Adrenal gland (tissue), 19 donors: ENCODE measurements at places on chromosomes 5 and 9. TPM values are rescaled to one million over a fixed set of nuclear protein-coding genes. Genes with fewer than 3 reads are reported as not detected.

GMCL2 gene
- polyA plus RNA-seq, result not detected

GRCh38 chr9:6758248-6758497 lies 400 bp downstream of the KDM4C start:
- no peaks in the 10 kb centered on the region for H3K27me3 ChIP-seq
- peak overlapping the region; percentile 96 for H3K27ac ChIP-seq
- H3K36me3 ChIP-seq, result no peaks in the 10 kb centered on the region

MATR3 gene
- 321 TPM for polyA plus RNA-seq

GRCh38 chr5:137051161-137051560 lies 448.0 kb downstream of the SPOCK1 start:
- no peak for DNase-seq
- no peaks in the 10 kb centered on the region for H3K27me3 ChIP-seq
- no peak overlapping the region for H3K27ac ChIP-seq
- no peaks in the 10 kb centered on the region for H3K36me3 ChIP-seq
- no peak overlapping the region for H3K4me3 ChIP-seq

DNA sequence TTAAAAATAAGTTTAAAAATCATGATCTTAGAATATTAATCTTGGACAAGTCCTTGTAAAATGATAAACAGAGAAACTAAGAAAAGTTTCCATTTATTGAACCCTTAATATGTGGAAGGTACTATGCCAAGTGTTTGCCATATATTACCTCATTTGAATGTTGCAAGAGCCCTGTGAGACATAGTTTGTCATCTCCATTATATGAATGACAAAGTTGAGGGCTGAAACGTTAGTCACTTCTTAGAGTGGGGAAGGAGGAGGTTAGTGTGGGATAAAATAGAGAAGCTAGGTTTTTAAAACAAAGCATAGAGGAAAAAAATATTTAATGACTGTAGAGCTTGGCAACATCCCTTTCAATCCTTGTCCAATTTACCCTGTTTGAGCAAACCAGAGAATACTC lies 2.0 kb downstream of the TNC start:
- no peak for DNase-seq
- H3K4me1 ChIP-seq, result peaks cover 15% of the 10 kb centered on the region
- peaks cover 22% of the 10 kb centered on the region for H3K27me3 ChIP-seq
- no peak overlapping the region for H3K4me3 ChIP-seq
- H3K36me3 ChIP-seq, result no peaks in the 10 kb centered on the region
- no peak overlapping the region for H3K27ac ChIP-seq

DNA sequence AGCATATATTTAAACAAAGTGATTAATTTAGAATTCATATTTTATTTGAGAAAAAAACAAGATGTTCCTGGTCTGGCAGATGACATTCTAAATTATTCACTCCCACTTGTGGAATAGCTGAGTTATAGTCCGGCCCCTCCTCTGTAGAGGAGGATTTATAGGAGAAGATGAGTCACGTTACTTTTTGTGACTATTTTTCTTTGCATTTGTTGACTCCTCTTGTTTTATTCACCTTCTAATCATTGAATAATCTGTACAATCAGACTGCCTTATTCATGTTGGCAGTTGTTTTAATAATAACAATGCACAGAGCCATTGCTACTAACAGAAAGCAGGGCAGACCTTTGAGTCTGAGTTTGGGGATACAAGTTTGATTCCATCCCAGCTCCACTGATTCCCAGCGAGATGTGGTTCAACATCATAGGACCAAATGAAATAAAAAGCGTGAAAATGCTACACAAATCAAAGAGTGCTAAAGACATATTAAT lies 23.2 kb downstream of the DOCK8 start:
- no peaks in the 10 kb centered on the region for H3K36me3 ChIP-seq
- no peaks in the 10 kb centered on the region for H3K27me3 ChIP-seq
- no peak overlapping the region for H3K27ac ChIP-seq
- H3K4me3 ChIP-seq, result no peak overlapping the region
- H3K4me1 ChIP-seq, result peaks cover 11% of the 10 kb centered on the region

DNA sequence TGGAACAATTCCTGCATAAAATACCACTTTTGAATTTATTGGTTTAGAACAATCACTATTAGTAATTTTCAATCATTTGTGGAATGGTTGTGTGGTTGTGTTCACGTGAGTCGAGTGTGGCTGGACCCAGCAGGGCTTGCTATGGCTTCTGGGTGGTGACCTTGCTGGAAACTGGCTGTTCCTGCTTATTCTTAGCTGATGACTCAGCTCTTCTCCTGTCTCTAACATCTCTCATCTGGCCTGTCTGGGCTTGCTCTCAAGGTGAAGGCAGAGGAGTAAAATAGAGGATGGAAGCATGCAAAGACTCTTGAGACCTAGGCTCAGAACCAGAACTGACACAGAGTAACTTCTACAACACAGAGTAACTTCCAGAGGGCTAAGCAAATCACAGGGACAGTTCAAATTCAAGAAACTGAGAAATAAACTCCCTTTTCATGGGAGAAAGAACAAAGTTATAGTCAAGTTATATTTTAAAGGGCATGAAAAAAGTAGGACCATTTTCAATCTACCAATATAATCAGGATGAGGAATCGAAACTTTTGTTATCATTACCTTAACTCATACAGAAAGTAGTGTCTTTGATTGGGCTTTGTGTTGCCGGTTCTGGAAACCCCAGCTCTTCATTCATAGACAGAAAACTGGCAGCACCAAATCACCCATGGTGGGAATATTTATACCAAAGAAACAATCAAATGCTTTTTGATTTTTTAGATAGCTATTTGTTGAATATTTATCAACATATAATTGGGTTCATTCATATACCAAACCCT lies 665.1 kb downstream of the CDH18 start:
- no peaks in the 10 kb centered on the region for H3K27me3 ChIP-seq
- peak; percentile 74 for DNase-seq
- H3K4me1 ChIP-seq, result no peaks in the 10 kb centered on the region
- H3K36me3 ChIP-seq, result no peaks in the 10 kb centered on the region
- H3K4me3 ChIP-seq, result no peak overlapping the region

GRCh38 chr5:168176251-168176650 lies 115.2 kb upstream of the WWC1 start:
- H3K4me1 ChIP-seq, result no peaks in the 10 kb centered on the region
- no peak overlapping the region for H3K27ac ChIP-seq
- H3K27me3 ChIP-seq, result no peaks in the 10 kb centered on the region
- no peak for DNase-seq

- no peaks in the 10 kb centered on the region for H3K4me1 ChIP-seq
- H3K36me3 ChIP-seq, result no peaks in the 10 kb centered on the region
- H3K27ac ChIP-seq, result no peak overlapping the region
- no peak overlapping the region for H3K4me3 ChIP-seq
- no peak for DNase-seq
Observed at GRCh38 chr5:178818094-178818493, 41.7 kb upstream of the ZNF354B start.

DNA sequence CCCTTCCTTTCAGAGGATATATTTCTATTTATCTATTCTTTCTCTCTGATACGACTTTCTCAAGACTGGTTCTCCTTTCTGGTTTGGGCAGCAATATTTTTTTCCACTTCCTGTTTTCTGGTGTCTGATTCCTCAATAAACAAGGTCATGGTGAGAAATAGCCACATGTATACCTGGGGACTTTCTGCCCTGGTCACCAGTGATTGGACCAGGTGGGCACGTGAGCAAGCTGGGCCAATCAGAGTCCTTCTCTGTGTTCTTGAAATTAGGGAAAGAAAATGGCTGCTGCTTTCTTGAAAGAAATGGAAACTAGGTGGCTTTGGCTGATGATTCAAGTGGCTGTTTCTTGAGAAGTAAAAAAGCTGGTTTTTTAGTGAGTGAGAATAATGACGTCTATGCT lies 18.4 kb upstream of the GSN start:
- H3K27me3 ChIP-seq, result no peaks in the 10 kb centered on the region
- no peak overlapping the region for H3K27ac ChIP-seq
- no peaks in the 10 kb centered on the region for H3K36me3 ChIP-seq
- H3K4me1 ChIP-seq, result no peaks in the 10 kb centered on the region

DNA sequence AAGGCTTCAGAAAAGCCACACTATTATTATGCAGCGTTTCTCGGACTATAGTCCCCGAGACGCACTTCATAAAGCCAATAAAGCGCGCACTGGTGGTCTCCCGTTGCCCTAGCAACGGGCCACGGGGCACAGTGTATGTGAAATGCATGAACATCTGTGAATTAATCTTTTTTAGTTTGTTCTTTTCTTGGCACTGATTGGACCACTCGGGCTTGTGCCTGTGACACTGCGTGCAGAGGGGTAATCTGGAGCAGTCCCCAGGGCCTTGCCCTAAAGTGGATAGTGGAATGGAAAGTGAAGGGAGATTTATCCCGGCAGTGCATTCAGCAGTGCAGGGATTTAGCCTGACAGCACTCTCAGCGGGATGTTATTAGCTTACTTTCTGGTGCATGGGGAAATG lies 92.1 kb downstream of the TLE4 start:
- H3K27ac ChIP-seq, result no peak overlapping the region
- no peaks in the 10 kb centered on the region for H3K27me3 ChIP-seq
- no peaks in the 10 kb centered on the region for H3K36me3 ChIP-seq
- H3K4me3 ChIP-seq, result no peak overlapping the region
- DNase-seq, result no peak
- H3K4me1 ChIP-seq, result peaks cover 10% of the 10 kb centered on the region

DNA sequence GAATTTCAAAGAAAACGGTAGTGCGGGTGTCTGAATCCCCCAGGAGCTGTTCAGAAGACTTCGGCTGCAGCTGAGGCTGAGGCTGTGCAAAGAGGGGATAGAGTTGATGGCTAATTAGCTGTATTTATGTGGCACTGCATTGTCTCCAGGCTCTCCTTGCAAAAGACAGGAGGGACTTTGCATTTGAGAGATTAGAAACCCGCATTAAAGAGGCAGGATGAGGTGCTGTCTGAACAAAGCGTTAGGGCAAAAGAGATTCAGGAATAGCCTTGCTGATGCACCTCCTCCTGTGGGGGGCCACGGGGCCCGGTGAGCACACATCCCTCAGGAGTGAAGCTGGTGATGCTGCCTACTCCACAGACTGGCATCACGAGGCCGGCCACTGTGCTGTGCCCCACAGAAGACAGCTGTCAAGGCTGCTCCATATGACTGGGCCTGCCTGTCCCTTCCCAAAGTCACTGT lies 343.6 kb upstream of the DAP start:
- H3K36me3 ChIP-seq, result no peaks in the 10 kb centered on the region
- H3K27ac ChIP-seq, result no peak overlapping the region
- H3K4me1 ChIP-seq, result no peaks in the 10 kb centered on the region
- no peak overlapping the region for H3K4me3 ChIP-seq
- H3K27me3 ChIP-seq, result no peaks in the 10 kb centered on the region

PCDHAC2 gene
- polyA plus RNA-seq, result 6.5 TPM

SLC34A3 gene
- not detected for polyA plus RNA-seq

FRMD3 gene
- polyA plus RNA-seq, result 4.5 TPM

- H3K4me3 ChIP-seq, result no peak overlapping the region
- no peaks in the 10 kb centered on the region for H3K4me1 ChIP-seq
- DNase-seq, result no peak
- no peak overlapping the region for H3K27ac ChIP-seq
- H3K36me3 ChIP-seq, result no peaks in the 10 kb centered on the region
- H3K27me3 ChIP-seq, result no peaks in the 10 kb centered on the region
Observed at GRCh38 chr9:90851444-90851843, 49.8 kb downstream of the SYK start.

DMGDH gene
- 3.0 TPM for polyA plus RNA-seq

DNA sequence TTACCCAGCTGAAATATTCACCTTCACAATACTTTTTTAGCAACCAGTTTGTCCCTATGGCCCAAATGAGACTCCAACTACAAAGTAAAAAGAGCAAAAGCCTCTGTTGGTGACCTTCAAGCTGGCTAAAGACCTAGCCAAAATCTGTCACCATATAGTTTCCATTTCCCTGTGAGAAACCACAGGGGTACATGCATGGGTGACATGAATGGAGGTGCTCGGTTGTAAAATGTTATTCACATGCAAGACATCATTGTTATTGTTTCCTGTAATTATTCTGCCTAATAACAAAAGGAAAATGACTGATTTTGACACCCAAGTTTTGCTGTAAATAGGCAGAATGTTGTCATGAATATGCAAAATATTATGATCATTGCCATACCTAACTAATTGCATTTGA lies 285.3 kb downstream of the ZNF608 start:
- H3K36me3 ChIP-seq, result no peaks in the 10 kb centered on the region
- H3K4me1 ChIP-seq, result no peaks in the 10 kb centered on the region
- H3K4me3 ChIP-seq, result no peak overlapping the region

DNA sequence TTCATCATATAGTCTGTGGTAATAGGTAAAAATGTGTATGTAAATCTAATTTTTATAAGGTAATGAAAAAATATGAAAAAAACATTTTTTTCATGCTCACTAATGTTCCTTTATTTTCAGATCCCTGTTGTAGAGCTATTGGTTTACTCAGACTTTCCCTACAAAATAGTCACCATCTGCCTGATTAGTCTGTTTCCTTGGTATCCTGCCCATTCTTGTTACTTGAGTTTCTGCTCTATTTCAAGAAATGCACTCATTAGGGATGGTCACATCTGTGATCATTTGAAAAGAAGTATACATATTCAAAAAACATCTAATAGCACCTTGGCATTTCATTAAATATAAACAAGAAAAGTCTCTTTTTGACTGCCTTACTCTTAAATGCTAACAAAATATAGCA lies 21.6 kb upstream of the RASA1 start:
- H3K27me3 ChIP-seq, result no peaks in the 10 kb centered on the region
- H3K4me3 ChIP-seq, result no peak overlapping the region
- DNase-seq, result no peak
- no peaks in the 10 kb centered on the region for H3K4me1 ChIP-seq

- H3K36me3 ChIP-seq, result no peaks in the 10 kb centered on the region
- no peak for DNase-seq
- H3K4me1 ChIP-seq, result no peaks in the 10 kb centered on the region
- H3K4me3 ChIP-seq, result no peak overlapping the region
- no peak overlapping the region for H3K27ac ChIP-seq
Observed at GRCh38 chr5:127732963-127733362, 29.8 kb downstream of the CCDC192 start.

MYORG gene
- 11.4 TPM for polyA plus RNA-seq

DNA sequence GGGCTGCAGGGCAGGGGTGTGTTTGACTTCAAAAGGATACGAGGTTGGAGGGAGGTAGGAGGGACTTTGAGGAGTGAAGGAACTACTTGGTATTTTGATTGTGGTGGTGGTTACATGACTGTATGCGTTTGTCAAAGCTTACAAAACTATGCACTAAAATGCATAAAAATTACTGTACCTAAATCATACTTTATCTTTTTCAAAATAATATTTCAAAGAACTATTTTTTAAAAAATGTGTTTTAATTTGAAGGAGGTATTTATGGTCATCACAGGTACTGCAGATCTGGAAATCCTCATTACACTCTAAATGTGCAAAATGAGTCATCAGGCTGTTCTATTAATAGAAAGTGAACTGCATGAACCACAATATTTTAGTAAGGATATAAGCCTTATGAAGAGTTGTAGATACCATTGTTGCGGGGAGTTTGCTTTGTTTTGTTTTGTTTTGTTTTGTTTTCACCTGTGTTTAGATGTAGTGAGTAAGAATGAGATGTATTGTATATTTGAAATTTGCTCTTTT lies 116.9 kb downstream of the ARRDC3 start:
- no peak overlapping the region for H3K4me3 ChIP-seq
- H3K4me1 ChIP-seq, result peaks cover 10% of the 10 kb centered on the region
- H3K36me3 ChIP-seq, result no peaks in the 10 kb centered on the region
- no peak for DNase-seq
- H3K27me3 ChIP-seq, result no peaks in the 10 kb centered on the region

GRCh38 chr9:626596-626995 lies 214.9 kb upstream of the DMRT1 start:
- no peak overlapping the region for H3K4me3 ChIP-seq
- H3K36me3 ChIP-seq, result no peaks in the 10 kb centered on the region
- no peak overlapping the region for H3K27ac ChIP-seq
- H3K4me1 ChIP-seq, result no peaks in the 10 kb centered on the region

RNF208 gene
- 36.5 TPM for polyA plus RNA-seq

LCN15 gene
- not detected for polyA plus RNA-seq

IDNK gene
- 18.1 TPM for polyA plus RNA-seq

PTPRD gene
- polyA plus RNA-seq, result 6.5 TPM
